ENCODE measurements at places on chromosomes 2 and 18.
A peak's percentile ranks its signal among the peaks of the same experiment; 100 is the strongest.

DNA sequence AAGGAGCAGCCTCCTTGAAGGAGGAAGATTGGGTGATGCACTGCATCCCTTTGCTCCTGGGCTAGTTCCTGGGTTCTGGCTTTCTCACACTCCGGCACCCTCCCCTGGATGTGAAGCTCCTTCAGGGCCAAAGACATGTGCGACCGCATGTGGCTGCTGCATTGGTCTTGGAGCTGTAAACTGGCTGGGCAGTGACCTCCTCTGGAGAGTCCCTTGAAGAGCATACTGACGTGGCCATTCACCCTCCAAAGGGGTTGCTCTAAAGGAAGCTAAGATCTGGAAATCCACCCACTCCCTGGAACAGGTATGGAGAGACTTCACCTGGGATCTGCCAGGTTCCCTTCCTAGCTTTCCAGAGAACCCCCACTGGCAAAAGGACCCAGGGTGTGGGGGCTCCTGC is 62.1 kb downstream of the TMEM17 start:
- no peak for DNase-seq

- no peak for DNase-seq
Measured at GRCh38 chr2:88764850-88765153, 73.3 kb downstream of the RPIA start.

- no peak for DNase-seq
Measured at GRCh38 chr2:182426082-182426917, 536 bp downstream of the PDE1A start.

GRCh38 chr18:8356001-8356400 is 253.2 kb upstream of the RAB12 start:
- no peak for DNase-seq

- DNase-seq = no peak
Measured at GRCh38 chr2:204909791-204910190, 364.5 kb downstream of the PARD3B start.

DNA sequence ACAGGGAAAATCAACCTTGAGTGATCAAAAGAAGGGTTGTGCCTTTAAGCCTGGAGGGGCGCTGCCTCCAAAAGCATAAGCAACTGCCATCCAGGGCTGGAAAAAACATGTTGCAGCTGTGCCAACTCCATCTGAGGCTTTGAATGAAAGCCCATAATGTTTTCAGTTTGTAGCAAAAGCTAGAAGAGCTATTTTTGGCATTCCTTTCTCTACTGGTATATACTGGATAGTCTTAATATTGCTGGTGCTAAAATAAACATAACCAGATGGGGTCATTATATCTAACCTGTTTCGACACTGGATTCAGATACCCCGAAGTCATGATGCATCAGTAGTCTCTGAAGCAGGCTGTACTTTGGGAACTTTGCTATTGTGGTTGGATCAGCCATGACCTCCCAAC is 25.1 kb downstream of the ANXA4 start:
- DNase-seq = no peak

- no peak for DNase-seq
Measured at GRCh38 chr2:130790312-130790711, 35.0 kb downstream of the AMER3 start.

GRCh38 chr2:205658572-205658971 is 23.7 kb upstream of the NRP2 start:
- no peak for DNase-seq

- DNase-seq = no peak
Measured at GRCh38 chr18:47587587-47587986, 336.1 kb upstream of the SKOR2 start.

DNA sequence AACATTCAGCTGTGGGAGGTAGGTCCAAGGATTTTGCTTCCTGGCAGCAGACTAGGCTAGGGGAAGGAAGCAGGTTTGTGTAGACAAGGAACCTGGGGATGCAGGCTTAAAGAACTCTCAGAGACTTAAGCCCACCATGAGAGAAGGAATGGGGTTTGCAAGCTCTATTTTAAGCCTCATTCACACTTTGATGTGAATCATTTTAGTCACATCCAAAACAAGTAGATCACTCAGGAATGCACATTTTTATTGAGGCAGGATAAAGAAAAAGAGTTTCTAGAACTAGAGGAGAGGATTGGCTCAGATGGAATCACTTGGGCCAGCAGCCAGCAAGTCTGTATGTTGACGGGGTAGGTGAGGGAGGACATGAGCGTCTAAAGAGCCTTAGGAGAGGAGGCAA is 3.3 kb upstream of the NAPG start:
- DNase-seq = no peak

GRCh38 chr2:115115135-115115534 is 672.7 kb downstream of the DPP10 start:
- DNase-seq = no peak

GRCh38 chr2:232523682-232524597 is 2.0 kb upstream of the CHRND start:
- DNase-seq = peak; percentile 39

GRCh38 chr2:65450393-65450792 is 18.0 kb upstream of the SPRED2 start:
- DNase-seq = no peak

DNA sequence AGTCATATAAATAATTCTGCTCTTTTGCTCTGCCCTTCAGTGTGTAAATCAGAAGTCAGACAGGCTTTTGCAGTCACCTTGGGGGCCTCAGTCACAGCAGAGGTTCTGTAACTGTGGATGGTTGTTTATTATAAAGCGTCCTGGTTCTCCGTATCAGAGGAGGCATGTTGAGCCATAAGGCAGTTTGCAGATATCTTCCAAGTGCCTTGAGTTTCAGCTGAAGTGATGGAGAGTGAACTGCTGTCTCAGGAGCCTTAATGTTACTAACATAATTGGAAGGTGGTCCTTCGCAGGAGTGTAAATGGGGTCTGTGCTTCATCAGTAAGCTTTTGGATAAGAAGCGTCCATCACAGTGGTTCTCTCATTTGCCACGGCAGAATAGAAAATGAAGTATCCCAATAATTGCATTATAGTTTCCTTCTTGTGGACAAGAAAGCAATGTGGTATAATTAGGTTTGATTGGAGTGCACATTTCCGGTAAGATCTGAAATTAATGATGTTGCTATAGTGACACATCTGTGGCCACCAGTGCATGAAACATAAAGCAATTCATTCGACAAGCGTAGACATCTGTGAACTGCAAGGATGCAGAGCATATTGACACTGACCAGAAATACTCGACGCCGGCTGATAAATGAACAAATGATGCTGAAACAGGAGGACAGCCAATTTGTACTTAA is 112.5 kb upstream of the NFATC1 start:
- DNase-seq = no peak

DNA sequence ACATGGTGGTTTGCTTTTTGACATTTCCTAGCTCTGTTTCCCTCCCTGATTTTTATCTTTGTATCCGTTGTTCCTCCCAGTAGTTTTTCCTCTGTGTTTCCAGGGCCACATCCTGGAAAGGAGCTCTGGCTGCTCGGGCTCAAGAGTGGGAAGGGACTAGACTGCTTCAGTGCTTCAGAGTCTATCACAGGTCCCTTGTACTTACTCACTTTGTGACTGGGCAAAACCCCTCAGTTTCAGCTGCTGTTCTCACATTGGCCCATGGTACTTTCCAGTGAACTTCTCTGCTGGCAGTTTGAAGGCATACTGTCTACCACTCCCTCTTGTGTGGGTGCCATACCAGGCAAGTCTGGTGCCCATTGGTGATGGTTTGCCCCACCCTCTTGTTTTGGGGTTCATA is 7.5 kb upstream of the STAMBP start:
- peak; percentile 62 for DNase-seq

GRCh38 chr18:8423051-8423557 is 186.1 kb upstream of the RAB12 start:
- DNase-seq = no peak

DNA sequence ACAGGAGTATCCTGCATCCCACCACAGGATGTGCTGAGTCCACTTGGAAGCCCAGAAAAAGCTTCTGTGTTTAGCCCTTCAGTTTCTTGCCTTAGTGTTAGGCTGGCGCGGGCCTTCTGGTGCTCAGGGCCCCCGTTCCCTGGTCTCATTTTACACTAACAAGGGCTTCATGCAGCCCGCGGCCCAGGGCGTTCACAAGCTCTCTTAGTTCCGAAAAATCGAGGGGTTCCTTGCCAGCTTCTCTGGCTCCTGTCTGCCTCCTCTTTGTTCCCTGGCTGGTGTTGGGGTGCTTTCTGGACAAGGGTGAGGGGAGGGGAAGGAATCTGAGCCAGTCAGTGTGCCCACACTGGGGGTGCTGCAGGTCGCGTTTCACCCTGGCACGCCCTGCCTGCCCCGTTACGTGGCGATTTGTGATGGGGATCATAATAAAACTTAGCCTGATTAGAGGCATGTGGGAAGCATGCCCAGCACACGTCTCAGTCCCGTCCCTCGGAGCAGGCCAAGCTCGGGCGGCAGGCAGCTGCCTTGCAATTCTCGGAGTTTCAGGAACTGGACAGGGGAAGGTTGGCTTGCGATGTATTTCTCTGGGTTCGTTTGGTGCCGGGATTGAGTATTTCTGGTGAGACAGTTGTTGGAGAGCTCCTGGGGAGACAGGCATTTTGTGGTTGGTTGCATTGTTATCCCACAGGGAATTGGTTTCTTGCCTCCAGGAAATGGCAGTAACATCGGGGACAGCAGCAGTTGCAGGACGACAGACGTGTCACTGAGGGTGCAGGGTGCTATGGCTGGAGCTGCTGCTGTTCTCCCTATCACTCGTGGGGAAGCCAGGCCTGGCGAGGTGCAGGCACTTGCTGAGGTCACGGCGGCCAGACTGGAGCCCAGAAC is 22.9 kb downstream of the SH3BP4 start:
- DNase-seq = no peak

- DNase-seq = peak; percentile 81
Measured at GRCh38 chr2:207317378-207317984, 151.7 kb upstream of the KLF7 start.

- DNase-seq = no peak
Measured at GRCh38 chr18:3217948-3218647, 1.7 kb downstream of the MYOM1 start.

- DNase-seq = no peak
Measured at GRCh38 chr18:61637319-61637718, 255.5 kb downstream of the RNF152 start.

DNA sequence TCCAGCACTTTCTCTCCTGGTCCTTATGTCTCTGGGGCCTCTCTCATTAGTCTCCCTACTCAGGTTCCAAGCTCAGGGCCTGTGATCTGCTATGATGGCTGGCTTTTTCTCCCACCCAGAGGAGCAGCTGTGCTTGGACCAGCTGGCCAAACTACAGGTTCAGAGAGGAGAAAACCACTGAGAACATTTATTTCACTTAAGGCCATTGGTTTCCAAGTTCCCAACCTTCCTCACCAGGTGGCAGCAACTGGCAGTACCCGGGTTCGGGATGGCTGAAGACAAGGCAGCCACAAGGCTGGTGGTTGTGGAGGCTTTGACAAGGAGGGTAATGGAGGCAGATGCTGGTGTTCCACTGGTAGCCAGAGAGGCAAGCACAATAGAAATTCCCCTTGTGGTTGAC is 29.9 kb upstream of the SELENOI start:
- DNase-seq = no peak

GRCh38 chr2:33496726-33497125 is 20.3 kb downstream of the RASGRP3 start:
- DNase-seq = no peak

GRCh38 chr2:239227661-239228371 is 173.0 kb downstream of the HDAC4 start:
- DNase-seq = no peak

DNA sequence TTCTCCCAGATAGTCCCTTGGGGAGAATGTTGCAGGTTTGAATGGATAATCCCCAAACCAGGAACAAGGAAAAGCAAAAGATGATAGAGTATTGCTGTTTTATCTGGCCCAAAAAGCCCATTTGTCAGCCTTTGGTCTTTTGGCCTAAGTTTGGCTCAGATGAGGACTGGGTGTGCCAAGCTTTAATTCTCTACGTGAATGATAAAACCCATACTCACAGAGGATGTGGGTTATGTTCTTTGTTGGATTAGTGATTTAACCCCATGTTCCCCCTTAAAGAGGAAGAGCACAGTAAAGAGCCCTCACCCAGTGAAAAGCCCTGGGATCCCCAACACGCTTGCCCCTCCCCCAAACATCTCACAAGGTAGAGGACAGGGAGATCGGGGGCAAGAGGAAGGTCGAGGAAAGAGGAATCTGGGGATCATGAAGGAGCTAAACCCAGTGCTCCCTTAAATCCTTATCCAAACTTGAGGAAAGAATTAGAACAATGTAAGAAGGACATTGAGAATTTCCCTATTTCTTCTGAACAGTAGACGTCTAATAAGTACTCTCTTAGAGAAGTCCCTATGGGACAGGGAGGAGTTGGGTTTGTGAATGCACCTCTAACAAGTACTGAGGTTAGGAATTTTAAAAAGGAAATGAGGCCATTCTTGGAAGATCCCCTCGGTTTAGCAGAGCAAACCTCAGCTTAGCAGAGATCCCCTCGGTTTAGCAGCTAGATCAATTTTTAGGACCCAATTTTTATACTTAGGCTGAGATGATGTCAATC is 105.0 kb downstream of the HIBCH start:
- no peak for DNase-seq

DNA sequence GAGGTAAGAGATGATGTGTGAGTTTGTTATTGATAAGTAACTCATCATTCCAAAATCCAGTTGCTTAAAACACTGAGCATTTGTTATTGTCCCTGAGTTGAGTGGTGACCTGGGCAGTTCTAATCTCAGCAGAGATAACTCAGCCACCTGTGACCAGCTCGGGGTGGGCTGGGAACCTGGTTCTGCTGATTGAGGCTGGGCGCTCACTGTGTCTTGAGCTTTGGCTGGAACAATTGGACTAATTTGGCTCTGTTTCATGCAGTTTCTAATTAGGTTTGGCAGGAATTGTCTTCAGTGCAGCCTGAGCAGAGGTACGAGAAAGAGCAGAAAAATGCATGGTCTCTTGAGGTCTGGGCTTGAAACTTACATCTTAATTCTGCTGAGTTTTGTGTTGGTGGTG is 144.7 kb downstream of the RNF144A start:
- DNase-seq = no peak

DNA sequence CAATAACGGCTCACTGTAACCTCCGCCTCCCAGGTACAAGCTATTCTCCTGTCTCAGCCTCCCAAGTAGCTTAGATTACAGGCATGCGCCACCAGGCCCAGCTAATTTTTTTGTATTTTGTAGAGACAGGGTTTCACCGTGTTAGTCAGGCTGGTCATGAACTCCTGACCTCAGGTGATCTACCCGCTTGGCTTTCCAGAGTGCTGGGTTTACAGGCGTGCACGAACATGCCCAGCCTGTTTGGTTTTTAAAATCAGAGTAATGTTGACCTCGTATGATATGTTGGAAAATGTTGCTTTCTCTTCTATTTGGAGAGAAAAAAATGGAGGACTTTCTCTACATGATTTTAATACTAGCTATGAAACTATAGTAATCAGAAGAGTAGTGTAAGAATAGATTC is 386.2 kb downstream of the PTH2R start:
- no peak for DNase-seq

DNA sequence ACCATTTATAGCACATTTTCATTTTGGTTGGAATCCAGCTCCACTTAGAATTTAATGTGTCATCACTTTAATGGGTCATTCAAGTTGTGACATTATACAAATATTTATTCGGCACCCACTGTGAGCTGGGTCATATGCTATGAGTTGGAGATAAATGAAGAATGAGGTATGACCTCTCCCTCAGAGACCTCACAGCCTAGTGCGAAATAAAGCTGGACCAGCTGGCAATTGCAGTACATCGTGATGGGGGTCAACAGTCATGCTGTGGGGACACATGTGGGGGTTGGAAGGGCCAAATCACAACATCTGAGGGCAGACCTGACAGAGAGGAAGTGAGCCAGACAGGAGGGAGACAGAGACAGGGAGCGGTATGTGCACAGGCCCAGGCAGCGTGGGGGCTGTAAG is 175.4 kb downstream of the MAIP1 start:
- no peak for DNase-seq
